ENCODE measurements at places on chromosomes 7 and 10. TPM values are rescaled to one million over a fixed set of nuclear protein-coding genes. Genes with fewer than 3 reads are reported as not detected.

SPRN gene
- 0.20 TPM for total RNA-seq

SRI gene
- 135 TPM for total RNA-seq

ZNF365 gene
- total RNA-seq, result 0.98 TPM

MLXIPL gene
- 1.4 TPM for total RNA-seq

C7orf33 gene
- total RNA-seq, result not detected

NKX1-2 gene
- not detected for total RNA-seq

TCF7L2 gene
- 20.8 TPM for total RNA-seq

PAXIP1 gene
- 14.8 TPM for total RNA-seq

All from A549 treated with Mapracorat at 1 μM for 4 hours (cell line).